Stimulated activated CD4-positive, alpha-beta T cell treated with anti-CD3 and anti-CD28 coated beads, Interleukin-4, amount 100 ng/mL, for 24 hours (primary cell): ENCODE measurements at places on chromosomes 1 and 21.

GRCh38 chr1:59081795-59082194 is 215.1 kb upstream of the FGGY start:
- no peak for DNase-seq

DNA sequence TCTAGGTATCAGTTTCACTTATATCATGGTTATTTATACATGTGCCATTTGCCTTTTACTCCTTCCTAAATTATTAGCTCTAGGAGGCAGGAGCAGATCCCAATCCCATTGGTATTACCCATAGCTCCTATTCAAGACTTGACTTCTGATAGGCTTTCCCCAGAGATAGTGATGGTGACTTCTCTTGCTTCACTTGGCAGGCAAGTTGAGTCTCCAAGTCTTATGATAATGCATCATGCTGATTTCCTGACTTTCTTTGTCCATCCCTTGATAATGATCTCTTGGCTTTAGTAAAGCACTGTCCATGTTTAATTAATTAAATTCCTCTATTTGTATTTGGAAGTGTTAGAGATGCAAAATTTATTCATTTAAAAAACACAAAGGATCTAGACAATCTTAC is 253.5 kb upstream of the ADAMTS5 start:
- DNase-seq, result no peak

DNA sequence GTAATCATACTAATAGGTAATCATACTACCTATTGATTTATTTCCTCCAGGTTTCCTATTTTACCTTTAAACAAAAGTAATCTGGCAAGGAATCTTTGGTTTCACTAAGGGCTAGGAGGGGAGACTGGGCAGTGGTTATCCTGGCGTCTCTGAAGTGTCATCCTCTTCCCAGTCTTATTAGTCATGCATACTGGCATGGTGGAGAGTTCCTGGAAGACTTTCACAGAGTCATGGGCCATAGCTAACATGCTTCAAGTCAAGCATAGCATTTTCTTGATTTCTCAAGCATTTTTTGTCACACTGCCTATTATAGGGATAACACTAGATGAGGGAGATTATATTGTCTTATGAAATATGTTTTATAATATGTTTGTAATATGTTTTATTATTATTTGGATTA is 64.0 kb upstream of the ASB17 start:
- no peak for DNase-seq

DNA sequence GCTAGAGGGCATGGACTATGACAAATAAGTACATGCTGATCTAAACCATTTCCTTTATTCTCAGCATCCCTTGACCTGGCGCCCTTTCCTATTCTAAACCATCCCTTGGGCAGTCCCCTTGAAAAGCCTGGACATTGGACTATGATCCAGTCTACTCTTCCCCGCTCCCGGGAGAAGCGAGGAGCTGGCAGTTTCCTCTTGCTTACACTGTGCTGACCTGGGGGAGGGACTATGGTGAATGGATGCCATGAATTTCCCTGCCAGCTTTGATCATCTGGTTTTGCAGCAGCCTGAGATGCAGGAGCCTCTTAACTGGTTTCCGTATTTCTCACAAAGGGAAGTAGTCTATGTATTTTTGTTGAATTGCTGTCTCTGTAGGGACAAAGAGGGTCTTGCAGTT is 121.7 kb downstream of the KIF26B start:
- DNase-seq, result no peak

DNA sequence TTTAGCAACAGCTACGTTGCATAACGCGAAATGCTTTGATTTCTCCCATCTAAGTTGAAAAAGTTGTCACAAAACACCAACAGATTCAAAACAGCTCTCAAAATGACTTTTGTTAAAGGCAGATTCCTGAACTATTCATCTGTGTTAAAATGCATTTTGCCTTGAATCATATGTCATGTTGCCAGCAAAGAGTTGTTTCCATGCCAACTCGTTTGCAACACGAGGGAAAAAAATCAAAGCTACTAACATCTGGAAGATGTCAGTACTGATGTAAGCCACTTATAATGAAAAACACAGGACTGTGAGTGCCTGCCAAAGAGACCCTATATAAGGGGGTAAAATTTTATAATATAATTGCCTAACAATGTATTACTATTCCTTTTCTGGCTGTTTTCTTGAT is 182.7 kb upstream of the PTBP2 start:
- no peak for DNase-seq

DNA sequence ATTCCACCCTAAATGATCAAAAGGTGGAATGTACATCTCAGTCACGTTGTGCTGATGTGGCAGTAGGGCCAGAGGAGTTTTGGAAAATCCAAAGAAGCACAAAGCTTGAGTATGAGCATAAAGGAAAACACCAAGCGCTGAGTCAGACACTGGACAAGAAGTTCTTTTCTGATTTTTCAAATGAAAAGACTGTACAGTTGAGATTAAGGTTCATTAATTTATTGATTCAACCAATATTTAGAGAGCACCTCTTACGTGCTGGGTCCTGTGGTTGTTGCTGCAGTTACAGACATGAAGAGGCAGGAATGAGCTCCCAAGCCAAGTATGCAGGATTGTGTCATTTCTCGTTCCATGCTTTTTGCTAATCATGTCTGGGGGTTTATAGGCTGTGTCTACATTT is 28.9 kb upstream of the APP start:
- DNase-seq, result no peak

DNA sequence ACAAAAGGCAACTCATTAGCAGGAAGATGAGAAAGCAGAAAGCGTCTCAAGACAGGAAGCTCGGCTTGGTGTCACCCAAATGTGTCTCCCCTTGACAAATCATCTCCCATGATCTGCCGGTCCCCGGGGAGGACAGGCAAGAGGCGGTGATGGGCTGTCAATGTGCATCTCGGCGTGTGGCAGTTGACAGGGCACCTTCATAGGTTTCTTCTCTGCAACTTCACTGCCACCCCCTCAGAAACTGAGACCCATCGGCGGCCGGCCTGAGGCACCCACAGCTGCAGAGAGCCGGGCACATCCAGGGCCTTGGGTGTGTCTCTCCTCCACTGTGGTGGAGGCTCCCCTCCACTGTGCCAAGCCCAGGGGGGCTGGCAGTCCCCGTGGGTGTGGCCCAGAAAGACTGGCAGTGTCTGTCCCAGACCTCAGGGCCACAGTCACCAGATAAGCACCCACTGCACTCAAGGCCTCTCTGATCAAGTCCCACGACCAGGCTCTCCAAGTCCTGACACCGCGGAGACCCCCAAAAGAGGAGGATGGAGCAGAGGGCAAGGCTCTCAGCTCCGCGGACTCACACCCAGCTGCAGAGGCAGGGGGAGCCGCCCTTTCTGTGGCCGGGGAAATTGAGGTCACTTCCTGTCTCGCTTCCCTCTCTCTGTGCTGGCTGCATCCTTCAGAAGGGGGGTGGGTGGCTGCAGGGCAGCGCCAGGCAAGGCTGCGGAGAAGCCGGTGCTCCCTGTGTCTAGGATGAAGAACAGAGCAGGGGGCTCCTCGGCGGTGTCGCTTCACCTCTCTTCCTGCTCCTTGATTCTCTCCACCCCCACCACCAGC is 39.6 kb upstream of the LBR start:
- DNase-seq, result peak; percentile 83

DNA sequence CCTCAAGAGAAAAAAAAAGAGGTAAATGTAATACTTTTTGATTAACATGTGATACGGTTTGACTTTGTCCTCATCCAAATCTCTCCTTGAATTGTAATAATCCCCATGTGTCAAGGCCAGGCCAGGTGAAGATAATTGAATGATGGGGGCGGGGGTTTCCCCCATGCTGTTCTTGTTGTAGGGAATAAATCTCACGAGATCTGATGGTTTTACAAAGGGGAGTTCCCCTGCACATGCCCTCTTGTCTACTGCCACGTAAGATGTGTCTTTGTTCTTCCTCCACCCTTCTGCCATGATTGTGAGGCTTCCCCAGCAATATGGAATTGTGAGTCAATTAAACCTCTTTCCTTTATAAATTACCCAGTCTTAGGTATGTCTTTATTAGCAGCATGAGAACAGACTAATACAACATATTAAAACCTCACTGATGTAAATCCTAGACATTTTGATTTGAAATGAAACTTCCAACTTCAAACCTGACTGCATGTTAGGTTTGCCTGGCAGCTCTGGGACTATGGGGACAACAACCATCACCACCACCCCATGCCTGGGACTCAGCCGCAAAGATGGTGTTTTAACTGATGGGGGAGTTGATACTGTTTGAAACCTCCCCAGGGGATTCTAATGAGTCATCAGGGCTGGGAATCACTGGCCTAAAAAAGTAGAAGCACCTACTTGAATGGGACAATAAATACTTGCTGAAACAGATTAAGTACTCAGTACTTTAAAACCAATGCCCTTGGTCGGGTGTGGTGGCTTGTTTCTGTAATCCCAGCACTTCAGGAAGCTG is 32.8 kb upstream of the BACH1 start:
- peak; percentile 59 for DNase-seq

GRCh38 chr1:94540440-94541245 is 916 bp downstream of the F3 start:
- no peak for DNase-seq

DNA sequence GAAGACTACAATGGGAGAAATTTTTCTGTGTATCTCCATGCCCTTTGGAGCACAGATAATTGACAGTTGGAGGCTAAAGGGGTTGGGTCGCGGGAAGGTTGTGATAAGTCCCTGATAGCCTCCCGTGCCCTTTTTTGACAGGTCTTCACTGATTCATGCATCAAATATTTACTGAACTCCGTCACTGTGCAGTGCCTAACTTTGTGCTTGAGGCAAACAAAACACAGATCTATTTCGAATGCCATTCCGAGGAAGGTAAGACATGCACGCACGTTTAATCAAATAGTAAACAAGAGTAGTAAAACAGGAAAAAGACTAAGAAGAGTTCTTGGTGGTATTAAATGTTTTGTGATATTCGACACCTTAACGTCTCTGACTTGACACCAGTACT is 494 bp upstream of the PIP5K1A start:
- no peak for DNase-seq

GRCh38 chr1:27099135-27099586 is 55.8 kb downstream of the SLC9A1 start:
- DNase-seq, result no peak

DNA sequence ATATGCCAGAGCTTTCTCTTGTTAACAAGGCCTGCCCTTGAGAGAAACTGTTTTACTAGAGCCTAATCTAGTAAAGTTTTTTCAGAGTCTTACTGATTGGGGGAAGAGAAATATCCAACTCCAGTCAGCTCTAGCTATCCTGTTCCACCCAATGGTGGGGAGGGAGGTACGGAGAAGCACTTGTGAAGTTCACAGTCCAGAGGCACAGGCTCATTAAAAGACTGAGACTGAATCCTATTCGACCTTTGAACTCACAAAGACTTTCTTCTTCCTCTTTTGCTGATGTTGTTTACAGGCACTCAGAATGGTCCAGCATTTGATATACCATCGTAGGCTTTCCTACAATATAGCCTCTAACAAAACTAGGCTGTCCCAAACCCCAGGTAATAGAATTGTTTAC is 15.5 kb upstream of the SFT2D2 start:
- DNase-seq, result no peak

DNA sequence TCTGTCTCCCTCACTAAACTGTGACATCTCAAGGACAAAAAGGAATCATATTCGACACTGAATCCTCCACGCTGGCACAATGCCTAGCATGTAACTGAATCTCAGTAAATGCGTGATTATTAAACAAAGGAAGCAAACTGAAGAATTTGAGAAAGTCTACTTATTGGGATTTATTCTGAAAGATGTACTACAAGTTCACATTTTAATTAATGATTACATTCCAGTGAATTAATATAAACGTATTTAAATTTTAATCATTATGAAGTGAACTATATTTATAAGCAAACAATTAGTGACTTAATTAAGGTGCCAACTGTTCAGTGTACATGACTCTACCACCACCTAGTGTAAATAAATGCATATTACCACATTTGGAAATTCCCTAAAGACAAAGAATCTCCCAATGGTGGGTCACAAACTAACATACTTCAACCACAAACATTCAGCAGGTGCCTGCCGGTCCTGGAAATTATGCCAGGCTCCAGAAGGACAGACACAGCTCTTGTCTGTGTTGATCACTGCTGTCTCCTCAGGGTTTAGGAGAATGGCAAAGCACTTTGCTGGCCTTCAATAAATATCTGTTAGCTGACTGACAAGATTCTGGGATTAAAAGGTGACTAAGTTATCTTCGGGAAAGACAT is 56.3 kb downstream of the SMYD3 start:
- no peak for DNase-seq

- DNase-seq, result no peak
Observed at GRCh38 chr1:116825207-116825719, 71.0 kb downstream of the CD2 start.

DNA sequence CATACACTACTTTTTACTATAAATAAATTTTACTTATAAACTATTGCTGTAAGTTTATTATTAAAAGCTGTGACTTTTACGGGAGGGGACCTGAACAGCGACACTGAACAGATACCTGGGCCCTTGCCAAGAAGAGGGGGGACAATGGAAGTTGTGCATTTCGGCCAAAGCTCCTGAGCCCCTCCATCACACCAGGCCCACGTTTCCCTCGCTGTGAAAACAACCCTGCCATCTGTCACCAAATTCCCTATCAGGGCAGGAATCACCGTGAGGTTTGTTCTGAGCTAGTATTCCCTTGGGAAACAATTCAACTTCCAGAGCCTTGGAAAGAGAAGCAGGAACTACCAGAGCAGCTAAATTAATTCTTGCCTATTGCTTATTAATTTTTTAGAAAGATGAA is 37.0 kb downstream of the VTCN1 start:
- DNase-seq, result no peak

GRCh38 chr21:31447505-31447904 is 103.4 kb upstream of the TIAM1 start:
- no peak for DNase-seq

DNA sequence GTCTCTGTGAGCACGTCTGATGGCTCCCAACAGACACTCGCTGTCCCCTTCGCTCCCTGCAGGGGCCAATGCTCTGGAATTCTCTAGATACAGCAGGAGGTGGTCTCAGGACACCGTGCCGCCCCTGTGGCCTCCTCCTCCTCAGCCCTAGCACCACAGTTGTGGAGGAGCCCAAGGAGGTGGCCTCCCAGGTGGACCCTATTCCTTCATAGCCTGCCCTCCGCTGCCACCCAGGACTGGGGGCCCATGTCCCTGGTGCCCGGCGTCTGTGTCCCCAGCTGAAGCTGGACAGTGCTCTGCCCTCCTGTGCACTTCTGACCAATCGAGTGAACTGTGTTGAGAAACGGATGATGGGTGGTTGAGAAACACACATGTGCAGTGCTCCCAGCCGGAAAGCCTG is 149.8 kb upstream of the ARHGEF16 start:
- DNase-seq, result no peak

GRCh38 chr1:43143441-43143888 is 28.6 kb downstream of the EBNA1BP2 start:
- no peak for DNase-seq

DNA sequence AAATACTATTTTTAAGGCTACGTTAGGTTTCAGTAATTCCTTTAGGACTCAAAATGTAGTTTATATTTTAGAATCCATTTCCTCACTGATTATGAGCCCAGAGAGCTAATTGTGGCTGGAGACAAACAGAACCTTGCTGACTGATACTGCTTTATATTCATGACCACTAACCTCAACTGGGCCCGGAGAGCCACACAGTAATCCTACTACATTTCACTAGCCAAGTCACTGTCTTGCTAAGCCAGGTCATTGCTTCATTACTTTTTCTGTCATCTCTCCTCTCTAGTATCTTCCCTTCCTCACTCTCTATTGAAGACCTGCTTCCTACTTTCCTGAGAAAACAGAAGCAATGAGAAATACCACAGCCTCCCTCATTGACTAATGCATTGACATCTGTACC is 24.7 kb downstream of the IL23R start:
- DNase-seq, result peak; percentile 26
